Left ventricle myocardium superior (tissue), 1 donor: ENCODE measurements at places on chromosomes 12 and 14.

- no peak for DNase-seq
These were observed 37.0 kb downstream of the SYNE3 start for GRCh38 chr14:95479494-95479893.

- no peak for DNase-seq
These were observed 144.7 kb downstream of the ALX1 start for GRCh38 chr12:85424581-85425348.

DNA sequence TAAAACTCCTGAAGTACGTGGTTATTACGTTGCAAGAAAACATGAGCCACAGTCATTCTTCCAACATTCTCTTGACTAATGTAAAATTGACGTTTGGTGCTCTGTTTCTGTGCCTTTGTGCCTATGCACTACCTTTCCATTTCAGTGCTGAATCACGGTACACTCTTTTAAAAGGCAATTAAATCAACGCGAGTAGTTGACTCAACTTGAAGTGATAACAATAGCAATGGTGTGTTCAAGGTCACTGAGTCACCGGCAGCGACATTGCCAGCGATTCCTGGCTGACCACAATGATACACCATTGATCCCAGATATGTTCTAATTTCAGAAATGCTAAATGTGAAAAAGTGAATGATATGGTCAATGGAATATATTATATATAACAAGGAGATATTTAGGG lies 17.8 kb downstream of the AK7 start:
- DNase-seq, result no peak

DNA sequence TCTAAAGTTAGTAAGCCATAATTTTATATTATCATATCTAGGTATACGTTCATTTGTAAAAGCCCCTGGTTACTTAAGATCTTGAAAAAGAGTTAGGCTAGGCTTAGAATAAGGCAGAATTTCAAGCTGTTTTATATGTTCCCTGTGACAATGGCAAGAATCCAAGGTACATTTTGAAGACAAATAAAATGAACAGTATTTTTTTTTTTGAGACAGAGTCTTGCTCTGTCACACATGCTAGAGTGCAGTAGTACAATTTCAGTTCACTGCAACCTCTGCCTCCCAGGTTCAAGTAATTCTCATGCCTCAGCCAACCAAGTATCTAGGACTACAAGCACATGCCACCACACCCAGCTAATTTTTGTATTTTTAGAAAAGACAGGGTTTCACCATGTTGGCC lies 139.2 kb downstream of the DUSP6 start:
- DNase-seq, result no peak
